ENCODE measurements at places on chromosomes 2 and 18. TPM values are rescaled to one million over a fixed set of nuclear protein-coding genes. Genes with fewer than 3 reads are reported as not detected.
A peak's percentile ranks its signal among the peaks of the same experiment; 100 is the strongest.

Gene UPP2
- total RNA-seq, result not detected

Gene KANSL1L
- total RNA-seq, result 17.1 TPM

Gene GAREM1
- 19.0 TPM for total RNA-seq

Gene LRRTM4
- 0.32 TPM for total RNA-seq

Gene CYRIA
- total RNA-seq, result 4.9 TPM

Gene RNF152
- total RNA-seq, result 11.8 TPM

Gene POTEE
- total RNA-seq, result 0.10 TPM

Gene CEBPZOS
- total RNA-seq, result 46.9 TPM

Gene CAPN10
- total RNA-seq, result 17.9 TPM

DNA sequence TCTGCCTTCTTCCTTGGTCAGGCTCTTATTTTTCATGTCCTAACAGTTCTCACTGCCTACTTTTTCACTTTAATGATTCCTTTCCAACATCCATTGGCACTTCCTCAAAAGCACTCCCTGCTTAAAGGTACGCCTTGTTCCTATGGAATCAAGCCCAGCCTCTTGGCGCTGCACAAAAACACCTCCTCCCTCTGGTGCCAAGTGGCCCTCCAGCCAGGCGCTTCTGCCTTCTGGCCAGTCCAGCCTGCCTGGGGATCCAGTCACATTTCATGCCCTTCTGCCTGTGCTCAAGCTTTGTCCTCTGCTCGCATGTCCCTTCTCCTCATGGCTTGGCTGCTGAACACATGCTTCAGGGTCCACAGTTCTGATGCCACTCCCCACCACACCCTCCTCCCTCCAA lies 6.3 kb downstream of the TPRKB start:
- DNase-seq, result no peak

DNA sequence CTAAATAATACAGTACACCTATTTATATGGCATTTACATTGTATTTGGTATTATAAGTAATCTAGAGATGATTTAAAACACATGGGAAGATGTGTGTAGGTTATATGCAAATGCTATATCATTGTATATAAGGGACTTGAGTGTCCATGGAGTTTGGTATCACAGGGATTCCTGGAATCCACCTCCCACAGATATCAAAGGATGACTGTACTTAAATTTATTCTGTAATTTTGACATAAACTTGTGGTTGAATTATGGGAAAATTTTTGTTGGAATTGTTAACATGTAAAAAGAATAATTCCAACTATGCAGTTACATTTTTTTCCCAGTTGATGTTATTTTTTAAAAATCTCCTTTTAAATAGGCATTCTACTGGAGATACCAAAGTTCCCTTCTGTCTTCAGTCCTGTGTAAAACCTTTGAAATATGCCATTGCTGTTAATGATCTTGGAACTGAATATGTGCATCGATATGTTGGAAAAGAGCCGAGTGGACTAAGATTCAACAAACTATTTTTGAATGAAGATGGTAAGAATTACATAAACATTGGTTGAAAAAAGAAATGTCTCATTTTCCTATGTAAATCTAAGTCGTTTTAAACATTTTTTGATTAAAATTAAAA lies 24.1 kb downstream of the GLS start:
- DNase-seq, result no peak

GRCh38 chr2:8441986-8442385 lies 239.9 kb upstream of the ID2 start:
- no peak for DNase-seq

DNA sequence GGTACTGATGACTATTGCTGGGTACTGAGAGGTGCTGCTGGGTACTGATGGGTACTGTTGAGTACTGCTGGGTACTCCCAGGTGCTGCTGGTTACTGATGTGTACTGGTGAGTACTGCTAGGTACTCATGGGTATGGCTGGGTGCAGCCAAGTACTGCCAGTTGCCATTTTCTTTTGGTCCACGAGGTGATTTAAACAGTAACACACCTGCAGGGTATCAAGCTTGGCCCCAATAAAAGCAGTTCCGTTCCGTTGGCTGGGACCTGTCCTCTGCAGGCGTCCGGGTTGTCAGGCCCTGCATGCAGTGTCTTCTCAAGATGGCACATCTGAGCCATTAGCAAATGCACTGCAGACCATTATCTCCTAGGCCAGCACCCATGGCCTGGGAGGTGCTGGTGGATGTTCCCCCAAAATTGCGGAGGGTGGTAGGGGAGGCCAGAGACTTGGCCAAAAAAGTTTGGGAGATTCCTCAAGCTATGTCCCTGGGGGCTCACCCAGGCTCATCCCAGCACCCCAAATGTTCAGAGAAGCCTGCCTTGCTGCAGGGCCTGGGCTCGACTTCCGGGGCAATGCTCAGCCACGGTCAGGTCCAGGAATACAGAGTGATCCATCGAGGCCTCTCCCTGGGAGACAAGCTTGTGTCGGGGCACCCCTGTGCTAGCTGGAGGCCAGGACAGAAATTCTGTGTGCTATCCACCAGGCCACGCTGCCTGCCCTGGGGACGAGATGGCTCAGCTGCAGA lies 165.2 kb downstream of the TWIST2 start:
- DNase-seq, result no peak

GRCh38 chr2:69801745-69802290 lies 27.6 kb upstream of the GMCL1 start:
- no peak for DNase-seq

- DNase-seq, result peak; percentile 82
Measured at GRCh38 chr2:43059183-43059897, 167.1 kb downstream of the ZFP36L2 start.

DNA sequence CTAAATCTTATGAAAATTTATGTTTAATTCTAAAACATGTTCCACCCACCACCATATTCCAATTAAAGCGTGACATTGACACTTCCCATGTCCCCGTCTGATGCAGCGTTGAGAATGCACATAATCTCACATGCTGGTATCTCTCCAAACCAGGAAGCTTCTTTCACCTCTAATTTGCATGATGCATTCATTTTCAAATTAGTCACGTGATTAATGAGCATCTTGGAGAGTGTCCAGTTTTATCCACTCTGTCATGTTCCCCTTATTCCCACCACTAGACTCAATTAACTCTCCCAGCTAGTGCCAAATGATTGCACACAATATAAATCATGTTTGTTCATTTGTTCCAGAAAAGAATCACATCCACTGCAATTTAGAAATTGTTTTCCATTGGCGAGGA lies 105.8 kb downstream of the RIT2 start:
- DNase-seq, result no peak

- DNase-seq, result no peak
Measured at GRCh38 chr2:85920810-85921545, 32.2 kb upstream of the ST3GAL5 start.

GRCh38 chr2:106261871-106262321 lies 67.8 kb upstream of the UXS1 start:
- DNase-seq, result no peak

- no peak for DNase-seq
Measured at GRCh38 chr2:53220969-53221368, 546.6 kb upstream of the CHAC2 start.

DNA sequence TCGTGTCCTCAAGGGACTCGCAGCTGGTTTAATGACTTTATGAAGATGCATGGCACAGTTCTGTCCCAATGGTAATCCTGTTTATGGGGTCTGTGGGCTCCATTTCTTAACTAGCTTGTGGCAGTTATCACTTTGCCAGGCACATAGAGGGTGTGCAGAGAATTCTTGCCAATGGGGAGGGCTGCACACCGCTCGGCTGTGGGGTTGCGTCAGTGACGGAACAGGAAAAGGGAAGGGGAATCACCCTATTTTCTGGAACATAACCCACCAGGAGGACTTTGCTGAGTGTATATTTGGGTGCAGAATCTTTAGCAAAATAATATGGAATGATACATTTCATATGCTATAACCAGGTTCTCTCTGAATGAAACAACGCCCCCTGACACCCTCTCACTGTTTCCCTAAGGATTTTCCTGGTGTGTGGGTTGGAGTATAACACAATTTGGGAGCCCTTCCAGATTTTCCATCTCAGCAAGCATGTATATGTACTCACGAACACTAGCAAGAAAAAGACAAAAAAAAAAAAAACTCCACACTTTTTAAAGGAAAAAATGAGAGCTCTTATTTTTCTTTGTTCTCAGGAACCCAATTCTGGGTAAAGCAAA lies 43.9 kb upstream of the TRIB2 start:
- no peak for DNase-seq

DNA sequence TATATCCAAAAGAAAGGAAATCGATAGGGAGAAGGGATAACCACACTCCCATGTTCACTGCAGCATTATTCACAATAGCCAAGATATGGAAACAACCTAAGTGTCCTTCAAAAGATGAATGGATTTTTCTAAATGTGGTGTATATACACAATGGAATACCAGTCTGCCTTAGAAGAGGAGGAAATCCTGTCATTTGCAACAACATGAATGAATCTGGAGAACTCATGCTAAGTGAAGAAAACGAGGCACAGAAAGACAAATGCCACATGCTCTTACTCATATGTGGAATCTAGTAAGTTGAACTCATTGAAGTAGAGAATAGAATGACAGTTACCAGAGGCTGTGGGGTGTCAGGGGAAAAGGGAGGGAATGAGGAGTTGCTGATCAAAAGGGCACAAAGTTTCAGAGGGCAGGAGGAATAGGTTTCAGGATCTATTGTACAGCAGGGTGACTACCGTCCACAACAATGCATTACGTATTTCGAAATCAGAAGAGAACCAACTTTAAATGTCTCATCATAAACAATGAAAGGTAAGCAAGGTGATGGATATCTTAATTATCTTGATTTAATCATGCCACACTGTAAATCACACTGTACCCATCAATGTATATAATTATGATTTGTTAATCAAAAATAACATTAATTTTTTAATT lies 46.1 kb downstream of the SIGLEC15 start:
- DNase-seq, result no peak

DNA sequence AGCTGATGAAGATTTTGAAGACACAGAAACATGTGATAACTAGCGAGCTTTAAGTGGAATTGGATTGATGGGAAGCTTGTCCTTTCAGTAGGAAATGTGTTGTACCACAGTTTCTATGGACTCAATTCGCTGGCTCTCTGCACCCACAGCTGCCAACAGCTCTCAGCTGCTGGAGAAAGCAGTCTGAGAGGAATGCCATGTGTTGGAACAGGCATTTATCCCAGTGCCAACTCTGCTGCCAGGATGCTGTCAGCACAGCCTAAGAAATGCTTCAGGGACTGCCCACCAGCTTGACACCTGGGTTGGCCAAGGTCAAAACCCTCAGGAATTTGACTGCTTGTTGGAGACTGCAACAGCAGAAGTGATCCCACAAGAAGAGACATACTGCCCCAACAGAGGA lies 193.0 kb upstream of the THSD7B start:
- DNase-seq, result peak; percentile 68

DNA sequence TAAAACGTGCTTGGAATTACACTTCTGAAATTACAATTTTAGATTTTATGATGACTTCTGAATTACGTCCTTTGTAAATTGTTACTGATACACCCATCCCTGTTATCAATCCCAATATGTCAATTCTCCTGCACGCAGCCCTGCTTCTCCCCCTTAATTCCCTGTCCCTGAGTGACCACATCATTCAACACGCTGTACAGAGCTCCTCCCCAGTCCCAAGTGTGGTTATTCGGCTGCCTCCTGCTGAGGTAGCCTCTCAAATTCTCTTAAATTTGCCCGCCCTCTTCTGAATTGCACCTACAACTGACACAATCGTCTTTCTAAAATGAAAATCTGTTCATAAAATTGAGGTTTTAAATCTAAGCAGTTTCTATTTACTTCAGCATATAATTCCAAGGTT lies 10.1 kb downstream of the SERPINB8 start:
- DNase-seq, result no peak

GRCh38 chr2:119257198-119257597 lies 33.6 kb downstream of the STEAP3 start:
- DNase-seq, result no peak

DNA sequence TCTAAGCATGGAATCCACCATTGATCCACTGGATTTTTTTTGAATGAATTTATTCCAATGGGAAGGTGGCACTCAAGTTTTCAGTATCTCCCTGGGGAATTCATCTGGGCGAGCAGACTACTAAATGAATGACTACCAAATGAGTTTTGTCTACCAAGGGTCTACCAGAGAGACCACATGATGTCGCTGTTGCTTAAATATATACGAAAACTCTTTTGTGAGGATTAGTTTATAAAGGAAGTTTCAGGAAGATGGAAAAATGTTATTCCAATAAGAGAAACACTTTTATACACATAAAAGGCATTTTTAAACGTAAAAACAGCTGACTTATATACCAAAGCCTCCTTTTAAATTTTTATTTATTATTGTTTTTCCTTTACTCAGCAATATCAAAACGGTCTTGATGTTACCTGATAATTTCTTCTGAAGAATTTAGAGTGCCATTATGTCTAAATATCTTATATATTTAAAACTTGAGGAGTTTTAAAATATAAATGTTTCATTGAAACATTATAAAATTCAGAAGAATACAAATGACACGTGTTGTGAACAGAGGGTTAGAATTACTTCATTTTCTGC lies 139.7 kb downstream of the HRH4 start:
- no peak for DNase-seq

GRCh38 chr2:64643838-64644457 lies 9.8 kb downstream of the SERTAD2 start:
- DNase-seq, result no peak

DNA sequence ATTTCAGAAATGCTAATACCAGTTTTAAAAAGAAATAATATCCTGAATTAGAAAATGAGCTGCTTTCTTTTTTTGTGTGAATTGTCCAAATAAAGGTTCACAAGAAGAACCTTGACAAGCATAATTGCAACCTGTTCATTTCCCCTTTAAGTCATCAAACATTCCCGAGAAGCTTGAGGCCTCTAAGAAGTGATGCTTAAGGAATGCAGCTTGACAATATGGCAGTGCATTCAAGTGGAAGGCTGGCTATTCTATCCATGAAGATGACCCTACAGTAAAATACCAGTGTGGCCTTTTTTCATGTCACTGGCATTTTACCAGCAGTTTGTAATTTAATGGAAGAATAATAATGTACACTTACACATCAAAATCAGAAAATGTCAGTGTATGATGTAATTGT lies 216.7 kb downstream of the CTNNA2 start:
- no peak for DNase-seq

DNA sequence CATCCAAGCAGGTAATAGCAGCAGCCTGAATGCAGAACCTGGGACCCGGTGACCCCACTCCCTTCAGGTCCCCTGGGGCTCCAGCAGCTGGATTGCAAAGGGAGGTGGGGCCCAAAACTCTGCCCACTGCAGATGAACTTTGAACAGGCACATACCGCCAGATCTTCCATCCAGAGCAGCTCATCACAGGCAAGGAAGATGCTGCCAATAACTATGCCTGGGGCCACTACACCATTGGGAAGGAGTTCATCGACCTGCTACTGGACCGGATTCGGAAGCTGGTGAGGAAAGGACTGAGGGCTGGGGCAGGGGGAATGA lies 9.2 kb upstream of the DNAJB2 start:
- no peak for DNase-seq

Measured in left cardiac atrium (tissue), 4 donors.